Fibroblast of the conjunctiva (primary cell): ENCODE measurements at places on chromosomes 3 and 15.

GRCh38 chr3:42472555-42472954 is 29.9 kb upstream of the VIPR1 start:
- no peak for DNase-seq

GRCh38 chr15:50117431-50118027 is 1.5 kb downstream of the ATP8B4 start:
- no peak for DNase-seq

DNA sequence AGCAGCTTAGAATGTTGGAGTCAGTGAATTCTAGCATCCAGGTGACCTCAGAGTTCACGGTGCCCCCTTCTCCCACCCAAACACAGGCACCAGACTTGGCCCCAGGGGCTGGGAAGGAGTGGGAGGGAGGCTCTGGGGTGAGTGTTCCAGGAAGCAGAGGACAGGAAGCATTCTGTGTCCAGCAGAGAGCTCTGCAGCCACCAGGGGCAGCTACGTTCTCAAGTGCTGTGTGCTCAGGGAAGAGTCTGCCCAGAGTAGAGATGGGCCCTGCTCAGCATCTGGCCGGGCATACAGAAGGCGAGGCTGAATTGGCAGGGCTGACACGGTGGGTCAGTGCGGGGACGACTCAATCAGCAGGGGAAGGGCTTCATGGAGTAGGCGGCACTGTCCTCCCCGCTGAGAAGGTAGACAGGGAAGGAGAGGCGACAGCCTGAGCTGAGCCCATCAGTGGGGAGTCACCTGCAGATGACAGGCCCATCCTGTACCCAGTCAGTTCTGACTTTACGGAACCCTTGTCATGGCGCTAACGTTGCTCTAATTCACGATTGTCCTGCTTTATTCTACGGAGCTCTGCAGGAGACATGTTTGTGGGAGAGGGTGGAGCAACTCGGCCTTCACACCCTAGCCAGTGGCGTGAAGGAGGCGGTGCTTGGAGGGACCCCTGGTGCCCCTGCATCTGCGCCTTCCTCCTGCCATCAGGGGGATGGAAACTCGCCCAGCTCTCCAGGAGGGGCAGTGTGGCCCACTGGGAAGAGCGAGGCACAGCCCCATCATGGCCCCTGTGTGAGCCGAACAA is 82.2 kb downstream of the C3orf70 start:
- DNase-seq: no peak

- DNase-seq: no peak
These were observed 114.6 kb upstream of the C15orf61 start for GRCh38 chr15:67406257-67406861.
